ENCODE measurements at places on chromosomes 11 and 22.

GRCh38 chr11:87432022-87432421, 394.3 kb downstream of the TMEM135 start:
- no peak for DNase-seq

DNA sequence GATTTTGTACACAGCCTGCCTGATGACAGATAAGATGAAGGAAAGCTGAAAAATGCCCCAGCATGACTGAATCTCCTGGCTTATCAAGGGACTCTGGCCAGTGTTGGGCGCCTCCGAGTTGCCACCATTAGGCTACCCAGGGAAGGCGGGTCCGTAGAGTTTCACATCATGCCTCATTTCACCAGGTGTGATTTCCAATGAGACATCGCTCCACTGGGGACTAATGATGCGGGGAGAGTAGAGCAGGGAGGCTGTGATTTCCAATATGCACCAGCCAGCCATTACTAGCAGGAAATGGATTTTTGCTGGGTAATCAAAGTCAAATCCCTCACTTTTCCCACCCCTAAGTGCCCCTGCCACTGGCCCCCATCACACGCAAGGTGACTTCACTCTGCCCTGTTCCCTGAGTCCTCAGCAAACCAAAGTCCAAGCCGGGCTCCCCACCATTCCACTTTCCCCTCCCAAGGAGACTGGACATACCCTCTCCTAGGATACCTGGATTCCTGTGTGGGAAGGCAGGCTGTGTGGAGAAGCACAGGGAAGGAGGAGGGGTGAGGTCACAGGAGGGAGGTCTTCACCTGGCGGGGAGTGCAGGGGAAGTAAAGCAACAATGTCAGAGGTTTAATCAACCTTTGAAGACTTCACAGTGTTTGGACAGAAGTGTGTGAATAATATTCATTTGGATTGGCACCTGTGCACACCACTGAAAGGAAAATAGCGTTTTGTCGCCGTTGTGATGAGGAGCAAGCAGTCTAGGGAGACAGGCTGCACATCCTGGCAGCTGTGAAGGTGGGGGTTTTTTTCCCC, 613.3 kb upstream of the CADM1 start:
- no peak for DNase-seq

- DNase-seq = peak; percentile 27
Observed at GRCh38 chr22:50206599-50206998, 5.8 kb downstream of the SELENOO start.

DNA sequence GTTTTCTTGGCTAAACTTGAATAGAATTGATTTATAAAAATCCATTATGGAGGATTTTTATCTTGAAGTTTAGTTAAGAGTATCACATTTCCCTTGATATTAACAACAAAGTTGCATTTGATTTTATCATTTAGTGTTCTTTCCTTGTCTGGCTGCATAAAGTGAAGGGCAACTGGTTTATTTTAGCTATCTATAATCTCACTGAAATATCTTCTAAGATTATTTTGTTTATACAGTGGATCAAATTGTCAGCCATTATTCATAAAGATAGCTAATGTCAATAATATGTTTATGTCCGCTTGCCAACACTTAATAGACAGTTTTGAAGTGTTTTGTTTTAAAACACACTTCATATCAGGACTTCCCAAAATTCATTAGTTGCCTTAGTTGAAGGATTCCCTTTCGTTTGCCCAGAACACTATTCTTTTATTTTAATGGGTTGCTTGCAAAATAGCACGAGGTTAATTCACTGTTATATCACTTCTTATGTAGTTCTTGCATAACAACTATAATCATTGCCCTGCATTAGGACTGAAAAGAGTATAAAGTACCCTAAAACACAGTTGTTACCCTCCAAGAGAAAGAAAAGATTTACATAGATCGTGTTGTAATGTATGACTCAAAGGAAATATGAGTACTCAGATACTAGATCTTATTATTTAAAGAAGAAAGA, 73.0 kb downstream of the MSANTD4 start:
- no peak for DNase-seq

- DNase-seq = no peak
Observed at GRCh38 chr11:60158636-60159035, 24.2 kb downstream of the MS4A6A start.

GRCh38 chr11:66020618-66021357, 5.5 kb downstream of the CATSPER1 start:
- peak; percentile 58 for DNase-seq

DNA sequence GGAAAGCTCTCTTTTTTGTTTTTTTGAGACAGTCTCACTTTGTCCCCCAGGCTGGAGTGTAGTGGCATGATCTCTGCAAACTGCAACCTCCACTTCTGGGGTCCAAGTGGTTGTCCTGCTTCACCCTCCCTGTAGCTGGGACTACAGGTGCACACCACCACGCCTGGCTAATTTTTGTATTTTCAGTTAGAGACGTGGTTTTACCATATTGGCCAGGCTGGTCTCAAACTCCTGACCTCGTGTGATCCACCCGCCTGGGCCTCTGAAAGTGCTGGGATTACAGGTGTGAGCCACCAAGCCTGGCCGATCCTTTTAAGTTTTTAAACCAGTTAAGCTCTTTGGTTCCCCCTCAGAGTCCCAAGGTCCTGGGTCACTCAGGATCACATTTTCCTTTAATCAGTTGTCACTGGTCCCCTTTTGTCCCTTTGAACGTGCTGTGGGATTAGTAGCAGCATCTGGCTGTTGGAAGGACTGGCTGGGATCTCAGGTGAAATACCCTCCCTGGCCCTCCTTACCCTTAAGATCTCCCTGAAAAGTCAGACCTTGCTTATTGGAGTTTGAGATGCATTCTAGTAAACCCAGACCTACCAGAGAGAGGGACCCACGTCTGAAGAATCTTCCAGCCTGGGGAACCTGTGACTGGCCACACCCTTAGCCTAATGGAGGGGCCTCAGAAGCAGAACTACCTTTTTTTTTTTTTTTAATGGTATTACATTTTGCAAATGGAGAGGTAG, 8.1 kb downstream of the MALAT1 start:
- DNase-seq = no peak

- DNase-seq = no peak
Observed at GRCh38 chr11:14186046-14186775, 172.8 kb downstream of the RRAS2 start.

GRCh38 chr11:111452817-111453552, 59.2 kb downstream of the BTG4 start:
- DNase-seq = no peak

GRCh38 chr22:44489817-44490216, 8.2 kb downstream of the RTL6 start:
- no peak for DNase-seq

DNA sequence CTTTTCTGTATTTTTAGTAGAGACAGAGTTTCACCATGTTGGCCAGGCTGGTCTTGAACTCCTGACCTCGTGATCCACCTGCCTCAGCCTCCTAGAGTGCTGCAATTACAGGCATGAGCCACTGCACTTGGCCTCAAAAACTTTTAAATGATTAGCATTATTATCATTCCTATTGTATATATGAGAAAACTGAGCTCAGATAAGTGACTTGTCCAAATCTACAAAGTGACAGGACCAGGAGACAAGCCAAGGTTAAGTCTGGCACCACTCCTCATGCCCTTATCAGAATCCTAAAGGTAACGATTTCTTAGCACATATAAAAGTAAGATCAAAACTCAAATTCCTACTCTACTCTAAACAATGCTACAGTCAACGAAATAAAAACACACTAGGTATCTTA, 32.2 kb upstream of the CHRNA10 start:
- no peak for DNase-seq

DNA sequence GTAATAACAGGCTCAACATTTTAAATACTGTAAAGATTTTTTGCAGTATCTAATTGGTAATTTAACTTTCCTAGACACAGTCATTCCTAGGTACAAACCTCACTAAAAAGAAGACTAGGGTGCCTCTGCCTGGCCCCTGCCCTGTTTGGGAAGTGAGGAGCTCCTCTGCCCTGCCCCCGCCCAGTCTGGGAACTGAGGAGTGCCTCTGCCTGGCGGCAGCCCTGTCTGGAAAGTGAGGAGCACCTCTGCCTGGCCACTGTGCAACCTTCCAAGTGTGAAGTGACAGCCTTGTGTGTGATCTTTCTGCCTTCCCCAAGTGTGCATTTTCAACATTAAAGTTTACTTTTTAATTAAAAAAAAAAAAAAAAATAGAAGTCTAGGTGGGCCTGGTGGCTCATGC, 4.2 kb downstream of the CHORDC1 start:
- DNase-seq = no peak

GRCh38 chr11:119175493-119176077, 7.1 kb downstream of the NLRX1 start:
- no peak for DNase-seq

GRCh38 chr11:131790586-131790985, 420.2 kb downstream of the NTM start:
- no peak for DNase-seq

Data from COLO829 (cell line).